ENCODE measurements at places on chromosomes 16 and 17.

GRCh38 chr17:75481194-75482068, 25.0 kb downstream of the TMEM94 start:
- no peak for DNase-seq

DNA sequence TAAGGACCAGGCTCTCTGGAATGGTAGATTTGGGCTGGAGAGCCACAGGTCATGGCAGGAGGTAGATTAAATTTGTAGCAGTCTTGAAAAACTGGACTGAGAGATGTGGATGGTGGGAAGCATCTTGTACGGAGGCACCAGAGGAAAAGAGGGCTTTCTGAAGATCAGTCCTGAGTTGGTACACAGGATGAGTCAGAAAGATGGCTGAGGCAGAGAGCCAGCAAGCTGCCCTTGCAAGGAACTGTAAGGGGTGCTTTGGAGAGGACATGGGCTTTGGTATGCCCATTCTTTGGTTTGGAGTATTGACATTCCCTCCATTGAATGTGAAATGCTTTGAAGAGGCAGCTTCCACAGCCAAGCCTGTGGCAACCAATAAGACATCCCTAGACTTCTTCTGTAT, 55.9 kb downstream of the MYOCD start:
- DNase-seq = no peak

DNA sequence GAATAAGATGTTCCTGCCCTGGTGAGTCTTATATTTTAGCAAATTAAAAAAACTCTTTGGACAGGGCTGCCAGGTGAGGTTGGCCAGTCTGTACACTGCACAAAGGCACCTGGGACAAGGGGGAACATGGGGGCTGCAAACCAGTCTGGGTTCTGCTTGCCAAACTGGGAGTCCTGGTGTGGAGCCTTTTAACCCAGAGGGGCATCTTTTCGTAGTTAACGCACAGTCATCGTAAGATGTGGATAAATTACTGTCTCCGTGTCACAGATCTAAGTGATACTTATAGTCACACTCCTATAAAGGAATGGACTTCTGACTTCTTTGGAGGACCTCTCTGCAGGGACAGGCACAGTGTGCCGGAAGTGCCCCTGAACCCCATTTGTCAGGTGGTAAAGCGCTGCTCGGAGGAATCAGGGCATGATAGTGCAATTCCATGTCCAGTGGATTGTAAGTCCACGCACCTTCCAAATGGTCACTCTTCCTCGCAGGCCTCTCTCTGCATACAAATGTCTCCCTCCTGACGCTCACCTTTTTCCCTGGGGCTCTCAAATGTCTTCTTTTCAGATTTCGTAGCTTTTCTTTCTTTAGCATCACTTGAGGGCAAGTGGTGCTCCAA, 14.7 kb downstream of the DEXI start:
- DNase-seq = no peak

DNA sequence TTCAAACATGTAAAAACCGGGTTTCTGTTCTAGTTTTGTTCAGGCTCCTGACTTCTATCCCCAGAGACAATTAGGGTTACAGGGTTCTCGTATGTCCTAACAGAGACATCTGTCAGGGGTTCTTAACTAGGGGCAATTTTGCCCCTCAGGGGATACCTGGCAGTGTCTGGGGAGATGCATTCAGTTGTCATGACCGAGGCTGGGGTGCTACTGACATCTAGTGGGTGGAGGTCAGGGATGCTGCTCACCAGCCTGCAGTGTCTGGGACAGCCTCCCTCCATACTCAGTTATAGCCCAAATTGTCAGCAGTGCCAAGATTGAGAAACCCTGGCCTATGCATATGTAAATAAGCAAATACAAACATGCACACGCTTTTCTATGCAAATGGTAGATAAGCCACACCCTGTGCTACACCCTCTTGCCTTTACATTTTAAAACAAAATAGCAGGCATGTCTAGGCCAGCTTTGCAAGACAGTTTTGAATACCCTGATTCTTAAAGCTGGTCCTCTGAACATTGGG, 37.4 kb downstream of the CLEC16A start:
- peak; percentile 73 for DNase-seq

DNA sequence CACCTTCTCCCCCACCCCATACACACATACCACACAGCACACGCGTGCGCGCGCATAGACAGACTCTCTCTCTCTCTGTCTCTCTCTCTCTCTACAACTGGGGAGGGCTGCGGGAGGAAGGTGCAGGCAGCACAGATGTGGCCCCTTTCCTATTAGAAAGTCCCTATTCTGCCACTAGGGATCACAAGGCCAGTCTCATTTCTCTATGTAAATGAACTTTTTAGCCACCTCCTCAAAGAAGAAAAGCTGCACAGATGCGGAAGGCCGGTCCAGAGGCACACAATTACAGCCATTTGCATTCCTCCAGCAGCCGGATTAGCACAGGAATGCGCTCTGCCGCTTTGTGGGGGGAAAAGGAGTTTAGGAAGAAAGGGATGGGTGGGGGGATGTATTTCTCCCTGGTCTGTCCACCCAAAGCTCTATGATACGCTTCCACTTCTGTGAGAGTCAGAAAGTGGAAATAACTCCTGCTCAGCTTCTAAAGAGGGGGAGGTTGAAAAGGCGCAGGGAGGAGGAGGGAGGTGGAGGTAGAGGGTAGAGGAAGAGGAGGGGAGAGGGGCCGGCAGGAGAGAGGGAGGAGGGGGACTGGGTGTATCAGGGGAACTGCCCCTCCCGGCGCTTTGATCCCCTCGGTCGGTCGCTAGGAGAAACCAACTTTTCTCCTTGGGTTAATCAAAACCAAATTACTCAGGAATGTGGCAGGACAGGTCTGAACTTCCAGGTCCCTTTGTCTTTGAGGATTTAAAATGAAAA, 11.7 kb downstream of the ZFHX3 start:
- no peak for DNase-seq

- DNase-seq = peak; percentile 17
Observed at GRCh38 chr17:66508896-66509844, 206.8 kb downstream of the PRKCA start.

- no peak for DNase-seq
Observed at GRCh38 chr16:10352262-10352661, 33.6 kb upstream of the ATF7IP2 start.

DNA sequence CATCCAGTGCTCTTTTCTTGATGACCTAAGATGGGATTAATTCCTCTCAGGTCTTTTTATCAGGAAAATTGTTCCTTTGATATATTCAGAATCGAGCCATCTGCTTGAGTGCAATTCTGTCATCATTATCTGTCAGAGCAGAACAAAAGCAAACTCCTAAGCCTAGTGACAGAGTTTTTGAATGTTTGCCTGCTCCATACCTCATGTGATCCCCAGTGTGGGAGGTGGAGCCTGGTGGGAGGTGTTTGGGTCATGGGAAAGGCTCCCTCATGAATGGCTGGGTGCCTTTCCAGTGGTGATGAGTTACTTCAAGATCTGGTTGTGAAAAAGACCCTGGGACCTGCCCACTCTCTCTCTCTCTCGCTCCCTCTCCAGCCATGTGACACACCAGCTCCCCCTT, 628.2 kb downstream of the CDH11 start:
- DNase-seq = no peak

DNA sequence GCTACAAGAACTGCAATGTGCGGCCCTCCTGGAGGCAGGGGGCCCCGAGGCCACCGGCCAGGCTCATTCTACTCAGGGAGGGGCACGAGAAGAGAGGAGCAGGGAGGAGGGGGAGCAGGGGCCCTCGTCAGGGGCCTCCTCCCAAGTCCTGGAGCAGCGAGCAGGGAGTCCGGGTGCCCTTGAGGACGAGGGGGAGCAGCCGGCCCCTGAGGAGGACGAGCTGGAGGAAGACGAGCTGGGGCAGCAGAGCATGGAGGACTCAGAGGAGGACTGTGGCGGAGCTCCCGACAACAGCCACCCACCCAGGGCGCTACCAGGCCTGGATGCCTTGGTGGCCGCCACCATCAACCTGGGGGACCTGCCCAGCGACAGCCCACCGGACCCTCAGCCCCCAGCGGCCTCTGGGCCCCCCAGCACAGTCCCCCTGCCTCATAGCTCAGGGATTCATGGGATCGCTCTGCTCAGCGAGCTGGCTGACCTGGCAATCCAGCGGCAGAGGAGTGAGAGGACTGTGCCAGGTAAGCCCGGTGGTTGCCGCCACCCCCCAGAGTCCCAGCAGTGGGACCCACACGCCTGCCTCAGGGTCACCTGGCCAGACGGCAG, 52.2 kb downstream of the BAHCC1 start:
- DNase-seq = no peak

DNA sequence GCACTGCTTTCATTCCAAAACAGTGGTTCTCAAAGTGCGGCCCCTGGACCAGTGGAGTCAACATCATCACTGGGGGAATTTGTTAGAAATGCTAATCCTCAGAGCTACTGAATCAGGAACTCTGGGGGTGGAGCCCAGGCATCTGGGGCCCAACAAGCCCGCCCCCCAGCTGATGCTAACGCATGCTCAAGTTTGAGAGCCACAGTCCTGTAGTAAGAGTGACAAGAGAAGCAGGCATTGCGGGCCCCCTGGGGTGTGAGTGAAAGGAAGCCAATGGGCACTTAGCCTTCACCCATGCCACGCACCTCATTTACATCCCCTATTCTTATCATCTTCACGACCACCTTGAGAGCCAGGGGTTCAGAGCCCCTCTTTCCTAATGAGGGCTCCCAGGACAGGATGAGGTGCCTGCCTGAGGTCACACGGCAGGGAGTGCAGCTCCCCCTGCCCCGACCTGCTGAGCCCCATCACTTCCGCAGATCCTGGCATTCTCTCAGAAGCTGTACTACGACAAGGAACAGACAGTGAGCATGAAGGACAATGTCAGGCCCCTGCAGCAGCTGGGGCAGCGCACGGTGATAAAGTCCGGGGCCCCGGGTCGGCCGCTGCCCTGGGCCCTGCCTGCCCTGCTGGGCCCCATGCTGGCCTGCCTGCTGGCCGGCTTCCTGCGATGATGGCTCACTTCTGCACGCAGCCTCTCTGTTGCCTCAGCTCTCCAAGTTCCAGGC, 9.1 kb downstream of the CA4 start:
- no peak for DNase-seq

- DNase-seq = no peak
Observed at GRCh38 chr16:19696961-19697360, 21.1 kb downstream of the KNOP1 start.

All from hematopoietic multipotent progenitor cell treated with erythropoietin and hydrocortisone succinate and interleukin-3 and kit ligand, for 17 days (in vitro differentiated cells).